ENCODE measurements at places on chromosomes 2 and 18. TPM values are rescaled to one million over a fixed set of nuclear protein-coding genes. Genes with fewer than 3 reads are reported as not detected.

CD28 gene
- not detected for polyA plus RNA-seq

CEBPZOS gene
- 20.5 TPM for polyA plus RNA-seq

VIT gene
- not detected for polyA plus RNA-seq

ARHGEF33 gene
- 0.08 TPM for polyA plus RNA-seq

PSMA8 gene
- polyA plus RNA-seq = not detected

DSG4 gene
- polyA plus RNA-seq = not detected

REG3A gene
- not detected for polyA plus RNA-seq

SERPINB12 gene
- not detected for polyA plus RNA-seq

ANKRD62 gene
- not detected for polyA plus RNA-seq

NOTO gene
- 0.46 TPM for polyA plus RNA-seq

FEV gene
- polyA plus RNA-seq = not detected

SH2D6 gene
- 0.42 TPM for polyA plus RNA-seq

TUBA4B gene
- polyA plus RNA-seq = 0.08 TPM

ITPRIPL1 gene
- polyA plus RNA-seq = 11.7 TPM

TOGARAM2 gene
- 0.42 TPM for polyA plus RNA-seq

R3HDM1 gene
- polyA plus RNA-seq = 120 TPM

CRIM1 gene
- polyA plus RNA-seq = 13.8 TPM

PTGR3 gene
- 2.8 TPM for polyA plus RNA-seq

EML6 gene
- 1.9 TPM for polyA plus RNA-seq

Data from H1 (cell line).